ENCODE measurements at places on chromosomes 7 and 10. TPM values are rescaled to one million over a fixed set of nuclear protein-coding genes. Genes with fewer than 3 reads are reported as not detected.

The RSPH10B2 gene
- total RNA-seq, result 0.15 TPM

The SLC13A1 gene
- not detected for total RNA-seq

The TEX36 gene
- not detected for total RNA-seq

The KAZALD1 gene
- total RNA-seq, result 21.2 TPM

The MRC1 gene
- 0.21 TPM for total RNA-seq

The ZNF503 gene
- total RNA-seq, result 10.4 TPM

The ZNF488 gene
- 11.8 TPM for total RNA-seq

DNA sequence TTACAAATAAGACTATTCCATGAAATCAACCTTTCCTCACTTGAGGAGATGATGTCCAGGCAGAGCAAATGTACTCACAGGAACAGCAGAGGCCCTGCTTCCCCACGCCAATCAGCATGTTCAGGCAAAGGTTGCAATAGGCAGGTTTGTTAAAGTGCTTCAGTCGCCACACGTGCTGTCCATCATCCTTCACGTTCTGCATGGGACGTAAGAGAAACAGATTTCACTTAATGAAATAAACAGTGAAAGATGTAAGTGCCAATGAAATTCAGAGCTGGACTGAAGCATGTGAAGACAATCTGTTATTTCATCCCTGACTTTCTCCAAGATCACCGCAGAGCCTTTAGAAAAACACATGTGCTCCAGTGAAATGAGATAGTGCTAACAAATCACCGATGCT is 217.4 kb downstream of the DGKB start:
- H3K36me3 ChIP-seq, result no peaks in the 10 kb centered on the region
- H3K27ac ChIP-seq, result no peak overlapping the region
- no peak for DNase-seq

- H3K4me1 ChIP-seq, result no peaks in the 10 kb centered on the region
- no peak for DNase-seq
- no peaks in the 10 kb centered on the region for H3K36me3 ChIP-seq
- no peak overlapping the region for H3K4me3 ChIP-seq
- H3K27ac ChIP-seq, result no peak overlapping the region
These were observed 22.8 kb upstream of the TTYH3 start for GRCh38 chr7:2608921-2609411.

- no peaks in the 10 kb centered on the region for H3K36me3 ChIP-seq
- H3K4me1 ChIP-seq, result peaks cover 20% of the 10 kb centered on the region
- no peak for DNase-seq
- H3K4me3 ChIP-seq, result no peak overlapping the region
- no peaks in the 10 kb centered on the region for H3K27me3 ChIP-seq
These were observed 171.3 kb upstream of the ITGB1 start for GRCh38 chr10:33129141-33129995.

DNA sequence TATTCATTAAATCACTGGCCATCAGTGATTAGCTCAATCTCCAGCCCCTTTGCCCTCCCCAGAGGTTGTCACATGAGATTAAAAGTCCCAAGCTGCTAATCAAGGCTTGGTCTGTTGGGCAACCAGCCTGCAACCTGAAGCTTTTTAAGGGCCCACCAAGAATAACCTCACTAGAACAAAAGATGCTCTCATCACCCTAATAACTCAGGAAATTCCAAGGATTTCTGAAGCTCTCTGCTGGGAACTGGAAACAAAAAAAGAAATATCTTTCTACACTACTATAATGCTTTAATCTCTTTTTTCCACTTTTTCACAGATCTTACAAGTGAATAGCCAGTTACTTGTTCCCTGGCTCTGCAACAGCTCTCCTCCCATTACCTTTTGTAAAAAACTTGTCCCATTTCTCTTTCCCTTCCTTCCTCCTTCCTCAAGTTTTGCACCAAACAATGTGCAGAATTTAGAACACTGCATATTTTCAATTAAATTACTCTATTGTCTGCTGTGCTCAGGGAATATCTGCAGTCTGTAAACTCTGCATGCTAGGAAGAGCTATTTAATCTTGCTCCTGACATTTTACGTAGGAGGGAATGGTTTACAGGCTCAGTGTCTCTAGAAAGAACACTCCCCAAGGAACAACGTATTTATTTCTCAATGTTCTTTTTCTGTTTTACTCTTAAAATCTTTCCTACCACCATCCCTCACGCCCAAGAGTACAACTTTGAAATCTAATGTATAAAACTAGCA is 169.1 kb downstream of the IMMP2L start:
- no peaks in the 10 kb centered on the region for H3K27me3 ChIP-seq
- H3K4me3 ChIP-seq, result no peak overlapping the region
- no peaks in the 10 kb centered on the region for H3K36me3 ChIP-seq
- DNase-seq, result no peak

DNA sequence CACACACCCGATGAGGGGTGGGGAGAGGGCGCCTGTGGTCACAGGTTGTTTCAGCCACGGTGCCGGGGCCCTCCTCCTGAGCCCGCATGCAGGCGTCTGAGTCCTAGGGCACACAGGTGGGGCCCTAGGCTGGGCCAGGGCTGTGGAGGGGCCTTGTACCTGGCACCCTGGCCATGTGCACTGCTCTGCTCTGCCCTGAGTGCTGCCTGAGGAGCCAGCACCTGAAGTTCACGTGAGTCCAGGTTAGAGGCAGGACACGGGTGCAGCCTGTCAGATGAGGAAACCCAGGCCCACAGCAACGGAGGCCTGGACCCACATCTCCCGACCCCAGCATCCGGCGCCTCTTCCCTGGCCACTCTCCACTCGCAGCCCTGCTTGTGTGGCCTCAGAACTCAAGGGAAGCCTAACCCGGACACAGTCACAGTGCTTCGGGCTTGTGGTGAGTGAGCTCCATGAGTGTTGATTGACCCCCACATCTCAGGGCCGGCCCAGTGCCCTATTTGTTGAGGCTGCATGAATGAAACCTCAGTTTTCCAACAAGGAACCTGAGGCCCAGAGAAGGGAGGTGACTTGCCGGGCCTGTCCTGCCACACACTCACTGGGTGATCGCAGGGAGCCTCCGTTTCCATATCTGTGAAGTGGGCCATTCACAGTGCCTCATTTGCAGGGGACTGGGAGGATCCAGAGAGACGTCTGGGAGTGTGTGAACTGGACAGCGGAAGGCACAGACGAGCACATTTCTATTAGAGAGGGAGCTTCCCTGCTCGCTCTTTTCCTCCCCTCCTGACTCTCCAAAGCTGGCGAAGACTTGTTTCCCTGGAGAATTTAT is 39.6 kb downstream of the PPIF start:
- no peaks in the 10 kb centered on the region for H3K36me3 ChIP-seq
- H3K27ac ChIP-seq, result no peak overlapping the region
- no peaks in the 10 kb centered on the region for H3K4me1 ChIP-seq
- no peak for DNase-seq
- no peaks in the 10 kb centered on the region for H3K27me3 ChIP-seq
- H3K4me3 ChIP-seq, result no peak overlapping the region

- DNase-seq, result no peak
- H3K27ac ChIP-seq, result no peak overlapping the region
- no peak overlapping the region for H3K4me3 ChIP-seq
- H3K4me1 ChIP-seq, result no peaks in the 10 kb centered on the region
- no peaks in the 10 kb centered on the region for H3K27me3 ChIP-seq
- no peaks in the 10 kb centered on the region for H3K36me3 ChIP-seq
These were observed 223.7 kb upstream of the ZMIZ1 start for GRCh38 chr10:78844960-78845607.

DNA sequence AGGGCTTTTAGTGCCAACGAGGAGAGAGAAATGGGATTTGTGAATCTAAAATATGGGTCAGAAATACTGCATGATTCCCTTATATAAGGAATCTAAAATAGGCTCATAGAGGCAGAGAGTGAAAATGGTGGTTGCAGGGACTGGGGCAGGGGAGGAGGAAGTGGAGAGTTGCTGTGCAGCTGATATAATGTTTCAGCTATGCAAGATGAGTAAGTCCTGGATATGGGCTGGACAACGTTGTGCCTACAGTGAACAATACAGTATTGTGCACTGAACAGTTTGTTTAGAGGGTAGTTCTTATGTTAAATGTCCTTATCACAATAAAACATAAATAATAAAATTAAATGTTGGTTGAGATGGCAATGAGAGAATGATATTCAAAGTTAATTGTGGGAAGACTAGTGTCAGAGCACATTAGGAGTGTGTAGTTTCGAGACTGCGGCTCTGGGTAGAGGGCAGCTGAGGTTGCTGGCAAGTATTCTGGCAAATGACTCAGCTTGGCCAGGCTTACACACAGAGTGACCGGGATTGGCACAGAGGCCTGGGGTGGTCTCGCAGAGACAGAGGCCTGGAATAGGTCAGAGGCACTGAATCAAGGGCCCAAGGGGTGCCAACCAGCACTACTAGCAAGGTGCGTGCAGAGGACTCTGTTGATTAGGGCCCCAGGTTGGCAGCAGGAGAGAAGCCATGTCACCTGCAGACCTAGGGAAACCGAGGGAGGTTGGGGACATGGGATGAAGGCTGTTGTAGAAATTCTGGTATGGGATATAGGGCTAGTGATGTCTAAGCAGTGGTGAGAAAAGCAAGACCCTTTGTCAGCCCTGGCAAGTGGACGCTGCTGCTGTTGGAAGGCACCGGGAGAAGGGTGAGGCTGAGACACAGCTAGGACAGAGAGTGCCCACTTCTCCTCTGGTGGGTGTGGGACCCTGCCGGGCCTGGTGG is 2.8 kb upstream of the DEPP1 start:
- DNase-seq, result peak; percentile 84
- H3K36me3 ChIP-seq, result no peaks in the 10 kb centered on the region
- peaks cover 63% of the 10 kb centered on the region for H3K4me1 ChIP-seq
- peak overlapping the region; percentile 92 for H3K27ac ChIP-seq
- H3K4me3 ChIP-seq, result no peak overlapping the region
